ENCODE measurements at places on chromosomes 4 and X.
A peak's percentile ranks its signal among the peaks of the same experiment; 100 is the strongest.

- DNase-seq: peak; percentile 48
Measured at GRCh38 chrX:115583496-115584004, 22.6 kb downstream of the PLS3 start.

DNA sequence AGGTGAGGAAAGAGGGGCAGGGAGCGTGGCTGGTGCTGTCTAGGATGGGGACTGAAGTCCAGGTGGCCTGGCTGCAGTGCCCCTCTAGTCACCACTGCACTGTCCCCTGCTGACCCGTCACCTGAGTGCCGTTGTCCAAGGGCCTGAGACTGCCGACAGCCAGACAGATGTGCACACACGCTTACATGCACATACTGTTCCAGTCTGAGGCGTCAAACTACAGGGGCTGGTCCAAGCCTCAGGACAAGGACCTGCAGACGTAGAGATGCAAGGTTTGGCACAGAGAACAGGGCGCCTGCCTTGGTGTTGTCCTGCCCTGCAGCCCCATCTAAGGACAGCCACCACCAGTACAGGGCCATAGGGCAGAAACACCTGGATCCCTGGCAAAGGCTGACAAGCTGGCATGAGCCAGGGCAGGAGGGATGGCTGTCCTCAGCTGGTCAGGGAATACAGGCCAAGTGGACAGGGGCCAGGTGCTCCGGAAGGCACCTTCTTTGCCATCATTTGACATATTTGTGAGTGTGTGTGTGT lies 1.7 kb downstream of the SLC2A9 start:
- no peak for DNase-seq

- DNase-seq: no peak
Measured at GRCh38 chr4:110062166-110062565, 136.2 kb downstream of the ELOVL6 start.

DNA sequence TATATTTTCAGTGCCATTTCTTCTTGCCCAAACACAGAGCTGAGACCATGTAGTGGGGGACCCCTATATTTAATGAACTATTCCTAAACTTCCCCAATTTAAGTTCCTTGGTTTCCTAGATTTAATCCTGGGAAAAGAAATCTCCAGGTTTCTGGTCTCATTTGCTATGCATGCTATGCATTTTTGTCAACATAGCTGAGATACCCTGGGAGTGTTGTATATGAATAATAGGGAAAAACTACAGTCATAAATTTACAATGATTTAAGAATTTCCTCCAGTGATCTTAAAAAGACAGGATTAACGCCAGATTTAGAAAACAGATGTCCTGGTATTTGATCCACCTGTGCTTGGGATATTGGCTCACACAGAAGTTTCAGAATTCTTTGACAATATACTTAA lies 136.8 kb upstream of the RAPGEF2 start:
- peak; percentile 36 for DNase-seq

GRCh38 chr4:10074767-10075105 lies 41.9 kb downstream of the WDR1 start:
- peak; percentile 64 for DNase-seq

- peak; percentile 86 for DNase-seq
Measured at GRCh38 chr4:138090150-138090917, 151.8 kb downstream of the SLC7A11 start.

DNA sequence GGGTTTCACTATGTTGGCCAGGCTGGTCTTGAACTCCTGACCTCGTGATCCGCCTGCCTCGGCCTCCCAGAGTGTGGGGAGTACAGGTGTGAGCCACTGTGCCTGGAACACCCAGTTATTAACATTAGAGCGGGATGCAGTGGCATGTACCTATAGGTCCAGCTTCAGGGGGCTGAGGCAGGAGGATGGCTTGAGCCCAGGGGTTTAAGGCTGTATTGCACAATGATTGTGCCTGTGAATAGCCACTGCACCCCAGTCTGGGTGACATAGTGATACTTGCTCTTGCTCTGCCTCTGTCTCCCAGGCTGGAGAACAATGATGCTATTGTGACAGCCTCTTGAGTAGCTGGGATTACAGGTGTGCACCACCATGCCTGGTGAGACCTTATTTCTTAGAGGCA lies 39.8 kb downstream of the FAM193A start:
- no peak for DNase-seq

DNA sequence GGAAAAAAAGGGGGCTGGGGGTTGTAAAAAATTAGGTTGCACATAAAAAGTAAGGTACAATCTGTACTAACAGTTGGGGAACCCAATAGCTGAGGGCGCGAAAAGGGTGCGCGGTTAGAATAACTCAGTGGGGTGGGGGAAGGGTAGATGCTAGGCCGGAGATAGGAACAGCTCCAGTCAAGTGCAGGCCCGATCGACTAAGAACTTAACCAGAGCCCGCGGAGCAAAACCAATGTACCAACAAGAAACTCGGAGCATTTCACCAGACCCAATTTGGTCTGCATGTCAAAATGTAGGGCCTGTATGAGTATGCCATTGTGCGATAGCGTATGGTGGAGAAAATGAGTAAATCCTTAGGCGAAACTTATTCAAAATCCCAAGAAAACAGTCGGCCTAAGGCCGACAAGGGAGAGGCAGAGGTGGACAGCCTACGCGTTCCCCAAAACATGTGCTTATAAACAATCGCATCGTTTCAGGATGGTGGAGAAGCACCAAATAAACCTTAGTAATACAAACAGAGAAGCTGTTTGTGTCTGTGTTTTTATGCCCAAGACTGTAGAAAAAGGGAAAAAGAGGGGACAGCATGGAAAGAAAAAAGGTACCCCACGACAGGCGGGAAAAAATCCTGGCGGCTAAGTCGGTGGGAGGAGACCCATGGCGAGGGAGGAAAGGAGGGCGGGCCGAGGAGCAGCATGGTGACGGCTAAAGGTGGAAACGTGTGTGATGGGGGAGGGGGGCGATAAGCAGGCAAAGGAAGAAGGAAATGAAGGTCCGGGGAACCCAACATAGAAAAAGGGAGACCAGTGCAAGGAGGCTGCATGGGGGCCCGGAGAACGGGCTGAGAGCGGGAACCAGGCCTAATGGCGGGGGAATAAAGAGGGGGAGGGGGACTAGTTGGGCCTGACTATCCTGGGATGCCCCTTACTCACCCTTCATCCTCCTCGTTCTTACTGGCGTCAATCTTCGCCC lies 990 bp downstream of the HNRNPD start:
- peak; percentile 88 for DNase-seq

DNA sequence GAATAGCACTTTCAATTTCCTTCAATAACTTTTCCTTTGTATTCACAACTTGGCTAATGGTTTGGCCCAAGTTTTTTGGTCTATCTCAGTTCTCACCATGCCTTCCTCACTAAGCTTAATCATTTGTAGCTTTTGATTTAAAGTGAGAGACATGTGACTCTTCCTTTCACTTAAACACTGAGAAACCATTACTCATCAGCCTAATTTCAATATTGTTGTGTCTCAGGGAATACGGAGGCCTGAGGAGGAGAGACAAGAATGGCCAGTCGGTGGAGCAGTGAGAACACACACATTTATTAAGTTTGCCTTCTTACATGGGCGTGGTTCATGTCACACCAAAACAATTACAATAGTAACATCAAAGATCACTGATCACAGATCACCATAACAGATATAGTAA lies 56.7 kb downstream of the TSPAN5 start:
- no peak for DNase-seq

DNA sequence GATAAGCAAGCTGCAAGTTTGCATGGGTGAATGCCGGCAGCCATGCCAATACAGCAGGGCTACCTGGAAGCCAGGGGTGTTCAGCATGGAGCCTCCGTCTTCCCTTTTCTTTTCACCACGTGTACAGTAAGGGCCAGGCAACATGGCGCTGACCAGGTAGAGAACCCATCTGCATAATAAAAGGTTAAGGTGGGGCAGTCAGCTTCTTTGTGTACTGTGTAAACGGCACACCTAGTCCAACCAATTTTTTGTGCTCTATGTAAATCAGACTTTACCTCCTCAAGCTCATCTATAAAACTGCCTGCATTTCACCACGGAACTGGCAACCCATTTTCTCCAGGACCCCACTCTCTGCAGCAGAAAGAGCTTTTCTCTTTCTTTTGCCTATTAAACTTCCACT lies 286.8 kb upstream of the VCX3A start:
- no peak for DNase-seq

- no peak for DNase-seq
Measured at GRCh38 chr4:145883101-145883694, 55.4 kb downstream of the ZNF827 start.

- no peak for DNase-seq
Measured at GRCh38 chrX:24761306-24761705, 67.6 kb downstream of the POLA1 start.

GRCh38 chr4:68871809-68872642 lies 56.2 kb downstream of the UGT2B10 start:
- no peak for DNase-seq

DNA sequence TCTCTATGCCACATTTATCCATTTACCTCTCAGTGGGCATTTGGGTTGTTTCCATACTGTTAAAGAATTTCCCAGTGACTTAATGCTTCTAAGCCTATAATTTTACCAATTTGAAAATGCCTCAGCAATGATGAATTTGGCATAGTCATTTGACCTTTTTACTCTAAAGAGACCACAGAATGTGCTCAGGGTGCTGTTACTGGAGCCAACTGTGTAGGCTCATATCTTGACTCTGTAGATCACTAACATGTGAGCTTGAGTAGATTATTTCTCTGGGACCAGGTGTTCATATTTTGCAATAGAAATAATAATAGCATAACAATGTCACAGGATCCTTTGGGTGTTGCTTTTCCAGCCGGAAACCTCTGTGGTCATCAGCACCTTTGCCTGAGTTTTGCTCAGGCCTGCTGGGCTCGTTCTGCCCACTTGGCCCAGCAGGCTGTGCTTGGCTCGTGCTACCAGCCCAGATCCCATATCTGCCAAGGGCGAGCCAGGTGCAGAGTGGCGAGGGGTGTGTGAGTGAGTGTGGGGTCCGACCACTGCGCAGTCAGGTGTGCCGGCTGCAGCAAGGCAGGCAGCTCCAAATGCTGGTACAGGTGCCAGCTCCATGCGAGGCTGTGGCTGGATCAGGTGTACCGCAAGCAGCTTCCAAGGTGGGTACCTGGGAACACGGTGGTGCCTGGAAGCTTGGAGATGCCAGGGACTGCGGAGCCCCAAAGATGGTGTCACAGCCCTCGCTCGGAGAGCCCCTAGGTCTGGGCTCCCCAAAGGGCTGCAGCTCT lies 70.6 kb upstream of the ANK2 start:
- DNase-seq: peak; percentile 79
